WTC11 (cell line): ENCODE measurements at places on chromosomes 5 and 9. TPM values are rescaled to one million over a fixed set of nuclear protein-coding genes. Genes with fewer than 3 reads are reported as not detected.

IFNK gene
- total RNA-seq: not detected in 3 replicates

TMEM174 gene
- total RNA-seq: not detected in 3 replicates

PDCD1LG2 gene
- total RNA-seq: not detected in 3 replicates

PIP5KL1 gene
- total RNA-seq: 15.8 to 20.2 TPM (median 16.8 TPM) in 3 replicates

ZCCHC10 gene
- total RNA-seq: 22.9 to 24.2 TPM (median 24.2 TPM) in 3 replicates

ANXA2R gene
- 0.72 to 1.1 TPM (median 0.96 TPM) in 3 replicates for total RNA-seq

PKD2L2 gene
- 0.21 TPM in 1 of 3 replicates, not detected in the others for total RNA-seq

MEIKIN gene
- not detected in 3 replicates for total RNA-seq

FOXI1 gene
- not detected in 3 replicates for total RNA-seq

F2R gene
- 18.4 to 19.8 TPM (median 19.0 TPM) in 3 replicates for total RNA-seq

KCNN2 gene
- total RNA-seq: 11.9 to 13.1 TPM (median 12.0 TPM) in 3 replicates

NPR3 gene
- total RNA-seq: 0.05 to 0.23 TPM (median 0.09 TPM) in 3 replicates

CARD9 gene
- 0.76 to 0.96 TPM (median 0.96 TPM) in 3 replicates for total RNA-seq

MYOZ3 gene
- total RNA-seq: 11.6 to 14.5 TPM (median 13.7 TPM) in 3 replicates

RETREG1 gene
- 1.8 to 2.2 TPM (median 2.0 TPM) in 3 replicates for total RNA-seq

FOXD4L6 gene
- not detected in 3 replicates for total RNA-seq

DDX46 gene
- 91.4 to 123 TPM (median 93.1 TPM) in 3 replicates for total RNA-seq

PTAR1 gene
- total RNA-seq: 71.5 to 90.8 TPM (median 76.9 TPM) in 3 replicates

STPG3 gene
- 0.21 to 0.26 TPM in 2 of 3 replicates, not detected in the other for total RNA-seq

LRRC26 gene
- 1.1 to 2.2 TPM (median 2.1 TPM) in 3 replicates for total RNA-seq

RNF183 gene
- 0.17 to 0.25 TPM (median 0.25 TPM) in 3 replicates for total RNA-seq

INSL6 gene
- not detected in 3 replicates for total RNA-seq

OTULINL gene
- 6.6 to 12.3 TPM (median 10.6 TPM) in 3 replicates for total RNA-seq

ANKRD55 gene
- total RNA-seq: not detected in 3 replicates

TNIP1 gene
- 41.1 to 48.9 TPM (median 47.0 TPM) in 3 replicates for total RNA-seq

CNTRL gene
- 13.2 to 14.2 TPM (median 13.3 TPM) in 3 replicates for total RNA-seq

C1QTNF3 gene
- total RNA-seq: 1.2 to 2.1 TPM (median 2.0 TPM) in 3 replicates

GRM6 gene
- total RNA-seq: 0.05 to 0.33 TPM in 2 of 3 replicates, not detected in the other

C9orf153 gene
- 0.21 to 0.53 TPM in 2 of 3 replicates, not detected in the other for total RNA-seq

LHX6 gene
- total RNA-seq: 0.71 to 1.5 TPM (median 1.5 TPM) in 3 replicates

SLC4A9 gene
- total RNA-seq: 0.37 to 0.76 TPM (median 0.50 TPM) in 3 replicates

ZNF483 gene
- 65.9 to 77.4 TPM (median 68.7 TPM) in 3 replicates for total RNA-seq

LCN12 gene
- total RNA-seq: 1.9 to 4.7 TPM (median 3.4 TPM) in 3 replicates

IL13 gene
- not detected in 3 replicates for total RNA-seq

TTC16 gene
- not detected in 3 replicates for total RNA-seq

ADGRD2 gene
- total RNA-seq: 0.61 to 1.6 TPM (median 1.3 TPM) in 3 replicates

CSNK1A1 gene
- total RNA-seq: 265 to 276 TPM (median 269 TPM) in 3 replicates

DNAH5 gene
- total RNA-seq: 0.30 to 0.41 TPM (median 0.35 TPM) in 3 replicates

SPINK6 gene
- total RNA-seq: not detected in 3 replicates

CCDC192 gene
- 0.52 to 0.69 TPM (median 0.53 TPM) in 3 replicates for total RNA-seq

ZNF782 gene
- total RNA-seq: 4.4 to 6.2 TPM (median 5.2 TPM) in 3 replicates

FAM78A gene
- total RNA-seq: 3.0 to 3.5 TPM (median 3.4 TPM) in 3 replicates

S1PR3 gene
- 5.9 to 7.1 TPM (median 6.3 TPM) in 3 replicates for total RNA-seq
